Astrocyte (in vitro differentiated cells and primary cell): ENCODE measurements at places on chromosomes 16 and 17.
A peak's percentile ranks its signal among the peaks of the same experiment; 100 is the strongest.

GRCh38 chr16:4859900-4860255 lies 12.6 kb downstream of the UBN1 start:
- peak; percentile 56 for DNase-seq

DNA sequence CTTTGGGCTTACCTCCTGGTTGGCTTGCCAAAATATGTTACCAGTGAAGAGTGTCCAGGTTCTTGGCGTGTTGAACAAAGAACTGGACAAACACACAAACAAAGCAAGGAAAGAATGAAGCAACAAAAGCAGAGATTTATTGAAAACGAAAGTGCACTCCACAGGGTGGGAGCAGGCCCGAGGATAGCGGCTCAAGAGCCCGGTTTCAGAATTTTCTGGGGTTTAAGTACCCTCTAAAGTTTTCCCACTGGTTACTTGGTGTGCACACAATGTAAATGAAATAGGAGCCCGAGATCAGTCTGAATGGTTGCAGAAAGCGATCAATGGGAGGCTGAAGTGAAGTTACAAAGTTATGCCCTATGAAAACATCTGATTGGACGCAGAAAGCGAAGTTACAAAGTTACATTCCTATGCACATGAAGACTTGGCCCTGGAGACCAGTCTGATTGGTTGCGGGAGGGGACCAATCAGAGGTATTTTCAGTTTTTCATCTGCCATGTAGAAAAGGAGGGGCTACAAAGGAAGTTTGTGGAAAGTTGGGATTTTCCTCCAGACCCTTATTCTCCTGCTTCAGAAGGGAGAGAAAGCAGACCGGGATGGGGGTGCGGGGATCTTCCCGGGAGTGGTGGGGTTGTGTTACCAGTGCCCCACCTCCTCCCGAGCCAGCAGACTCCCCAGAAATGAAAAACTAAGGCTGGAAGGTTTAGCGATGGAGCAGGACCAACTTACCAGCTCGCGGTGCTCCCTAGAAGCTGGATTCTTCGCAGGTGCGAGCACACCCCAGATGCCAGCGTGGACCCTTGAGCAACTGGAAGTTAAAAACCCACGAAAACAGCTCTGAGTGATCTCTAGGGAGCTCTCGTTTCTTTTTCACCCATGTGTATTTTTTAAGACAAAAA lies at the start of gene SLFN12:
SLFN12 (minus strand) TSS at position 325 of the 899 bp plus-strand sequence. CDS start 9,472 bp downstream, outside the sequence.
- peak; percentile 98 for DNase-seq

GRCh38 chr17:81482673-81483072 lies 29.9 kb downstream of the ACTG1 start:
- DNase-seq, result no peak

- no peak for DNase-seq
These were observed 219.3 kb upstream of the GSE1 start for GRCh38 chr16:85393674-85394451.

DNA sequence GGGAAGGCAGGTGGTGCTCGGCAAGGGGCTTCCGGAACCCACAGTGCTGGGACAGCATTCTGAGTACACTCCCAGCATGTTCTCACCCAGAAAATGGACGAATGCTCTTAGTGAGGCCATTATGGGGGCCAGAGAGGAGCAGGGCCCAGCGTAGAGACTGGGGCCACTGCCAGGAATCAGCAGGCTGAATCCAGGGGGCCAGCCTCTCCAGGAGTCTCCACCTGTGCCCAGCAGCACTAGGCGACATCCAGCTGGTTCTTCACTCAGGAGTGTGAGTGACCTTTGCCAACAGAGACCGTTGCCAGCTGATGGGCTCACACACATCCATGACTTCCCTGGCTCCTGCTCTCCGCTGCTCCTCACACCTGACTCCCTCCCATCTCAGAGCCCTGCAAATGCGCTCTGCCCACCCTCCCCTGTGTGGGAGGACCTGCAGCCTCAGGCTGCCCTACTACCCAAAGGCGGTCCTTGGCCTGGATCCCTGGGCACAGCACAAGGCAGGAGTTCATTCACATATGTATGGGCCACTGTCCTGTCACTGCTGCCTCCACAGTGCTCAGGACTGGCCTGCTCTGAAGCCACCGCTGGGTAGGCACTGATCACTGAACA lies 5.1 kb downstream of the RHBDF1 start:
- no peak for DNase-seq
